Breast epithelium (tissue), 4 donors: ENCODE measurements at places on chromosomes 4 and X. TPM values are rescaled to one million over a fixed set of nuclear protein-coding genes. Genes with fewer than 3 reads are reported as not detected.

- DNase-seq = no peak
Observed at GRCh38 chr4:8002525-8003309, 63.1 kb upstream of the AFAP1 start.

The OPRPN gene
- total RNA-seq = not detected

GRCh38 chr4:24770667-24771066 is 24.7 kb upstream of the SOD3 start:
- DNase-seq = no peak

DNA sequence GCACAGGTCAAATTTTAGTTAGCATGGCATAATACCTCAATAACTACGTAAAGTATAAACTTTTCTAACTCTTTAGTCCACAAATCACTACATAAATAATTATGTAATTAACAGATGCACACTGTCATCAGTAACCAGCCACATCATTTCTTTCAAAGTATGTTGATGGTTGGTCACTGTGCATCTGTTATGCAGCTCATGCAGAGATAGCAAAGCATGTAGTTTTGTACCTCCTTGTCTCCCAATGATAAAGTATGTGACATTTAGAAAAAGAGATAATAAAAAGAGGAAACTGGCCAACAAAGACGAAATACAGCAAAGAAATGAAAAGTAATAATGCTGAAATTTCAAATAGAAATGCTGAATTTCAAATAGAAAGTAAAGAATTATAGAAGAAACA is 2.9 kb downstream of the LAMTOR3 start:
- no peak for DNase-seq

DNA sequence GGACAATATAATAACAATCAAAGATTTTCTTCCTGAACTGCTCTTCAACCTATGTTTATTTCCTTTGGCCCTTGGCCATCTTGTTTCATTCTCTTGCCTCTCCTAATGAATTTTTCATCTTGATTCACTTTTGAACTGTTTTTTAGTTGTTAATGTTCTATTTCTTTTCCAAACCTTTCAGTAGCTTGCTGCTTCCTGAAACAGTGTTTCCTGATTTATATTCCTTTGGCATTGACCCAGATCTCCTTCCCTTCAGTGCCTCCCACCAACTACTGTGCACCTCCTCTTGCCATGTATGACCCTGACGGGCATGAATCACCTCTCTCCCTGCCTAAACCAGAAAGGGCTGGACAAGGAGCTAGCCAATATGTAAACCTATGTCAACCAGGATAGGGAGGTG is 25.6 kb upstream of the SPP1 start:
- no peak for DNase-seq

GRCh38 chr4:125084608-125085007 is 230.1 kb upstream of the FAT4 start:
- DNase-seq = no peak

DNA sequence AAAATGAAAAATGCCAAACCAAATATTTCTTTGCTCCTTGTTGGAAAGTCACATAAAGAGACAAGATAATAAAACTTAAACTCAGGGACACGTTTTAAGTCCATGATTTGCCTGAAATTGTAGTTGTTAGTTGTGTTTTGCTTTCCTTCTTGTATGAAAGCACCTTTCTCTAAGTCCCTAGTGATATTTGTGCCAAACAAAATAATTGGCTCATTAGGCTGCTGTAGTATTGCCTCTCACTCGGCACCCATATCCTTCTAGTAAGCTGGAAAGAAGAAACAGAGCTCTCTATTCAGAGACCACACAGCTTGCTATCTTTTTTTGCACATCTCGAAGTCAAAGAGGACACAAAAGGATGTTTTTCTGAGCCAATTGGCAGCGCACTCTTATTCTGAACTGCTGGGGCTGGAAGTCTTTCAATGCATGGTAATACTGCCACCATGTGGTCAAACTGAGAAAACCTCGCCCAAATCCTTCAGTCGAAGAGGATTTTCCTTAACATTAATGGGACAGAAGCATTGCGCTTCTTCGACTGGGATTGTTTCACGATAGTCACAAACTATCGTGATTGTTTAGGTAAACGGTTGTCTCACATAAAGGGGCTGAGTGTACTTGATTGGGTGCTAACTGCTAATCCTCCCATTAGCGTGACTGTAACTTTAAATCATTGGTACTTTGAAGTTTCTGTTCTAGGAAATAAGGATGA is 571.9 kb upstream of the LCORL start:
- DNase-seq = no peak

DNA sequence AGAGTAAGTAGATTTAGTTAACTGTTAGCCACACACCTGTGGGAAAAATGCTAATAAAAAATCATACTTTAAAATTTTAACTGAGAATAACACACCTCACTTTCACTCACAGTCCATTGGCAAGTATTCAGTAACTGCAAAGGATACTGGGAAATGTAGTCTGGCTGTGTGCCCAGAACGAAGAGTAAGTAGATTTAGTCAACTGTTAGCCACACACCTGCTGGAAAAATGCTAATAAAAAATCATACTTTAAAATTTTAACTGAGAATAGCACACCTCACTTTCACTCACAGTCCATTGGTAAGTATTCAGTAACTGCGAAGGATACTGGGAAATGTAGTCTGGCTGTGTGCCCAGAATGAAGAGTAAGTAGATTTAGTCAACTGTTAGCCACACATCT is 178.4 kb upstream of the NWD2 start:
- no peak for DNase-seq

DNA sequence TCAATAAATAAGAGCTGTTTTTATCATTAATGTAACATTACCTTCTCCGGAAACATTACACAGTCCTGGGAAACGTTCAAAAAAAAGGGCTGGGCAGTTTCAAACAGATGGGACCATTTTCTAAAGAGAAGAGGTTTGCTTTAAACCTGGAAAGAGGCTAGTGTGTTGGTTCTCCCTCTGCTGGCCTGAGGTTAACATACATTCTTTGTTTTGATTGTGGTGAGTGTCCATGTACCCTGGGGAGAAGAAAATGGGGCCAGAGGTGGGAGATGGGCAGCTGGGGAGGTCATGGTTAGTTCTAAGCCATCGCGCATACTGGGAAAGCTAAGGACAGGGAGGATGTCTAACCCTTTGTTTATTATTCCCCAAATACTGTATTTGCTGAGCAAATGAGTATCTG is 194.7 kb downstream of the CPEB2 start:
- DNase-seq = no peak

DNA sequence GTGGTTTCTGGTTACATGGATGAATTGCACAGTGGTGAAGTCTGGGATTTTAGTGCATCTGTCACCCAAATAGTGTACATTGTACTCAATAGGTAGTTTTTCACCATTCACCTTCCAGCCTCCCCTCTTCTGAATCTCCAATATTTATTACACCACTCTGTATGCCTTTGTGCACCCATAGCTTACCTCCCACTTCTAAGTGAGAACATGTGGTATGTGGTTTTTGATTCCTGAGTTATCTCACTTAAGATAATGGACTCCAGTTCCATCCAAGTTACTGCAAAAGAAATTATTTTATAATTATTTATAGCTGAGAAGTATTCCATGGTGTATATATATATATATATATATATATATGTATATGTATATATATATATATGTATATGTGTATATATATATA is 155.8 kb downstream of the HHIP start:
- no peak for DNase-seq

The SMIM31 gene
- 0.66 TPM for total RNA-seq

The SMARCA1 gene
- 29.5 TPM for total RNA-seq

The FGB gene
- not detected for total RNA-seq

The DHRSX gene
- total RNA-seq = 29.2 TPM

- no peak for DNase-seq
Observed at GRCh38 chr4:15901007-15901406, 37.5 kb downstream of the FGFBP1 start.

The P2RY4 gene
- total RNA-seq = 0.64 TPM

The AKAP4 gene
- not detected for total RNA-seq

The EREG gene
- total RNA-seq = 3.3 TPM

The CSAG2 gene
- not detected for total RNA-seq

The GSPT2 gene
- total RNA-seq = 7.7 TPM

The HTRA3 gene
- total RNA-seq = 8.5 TPM

DNA sequence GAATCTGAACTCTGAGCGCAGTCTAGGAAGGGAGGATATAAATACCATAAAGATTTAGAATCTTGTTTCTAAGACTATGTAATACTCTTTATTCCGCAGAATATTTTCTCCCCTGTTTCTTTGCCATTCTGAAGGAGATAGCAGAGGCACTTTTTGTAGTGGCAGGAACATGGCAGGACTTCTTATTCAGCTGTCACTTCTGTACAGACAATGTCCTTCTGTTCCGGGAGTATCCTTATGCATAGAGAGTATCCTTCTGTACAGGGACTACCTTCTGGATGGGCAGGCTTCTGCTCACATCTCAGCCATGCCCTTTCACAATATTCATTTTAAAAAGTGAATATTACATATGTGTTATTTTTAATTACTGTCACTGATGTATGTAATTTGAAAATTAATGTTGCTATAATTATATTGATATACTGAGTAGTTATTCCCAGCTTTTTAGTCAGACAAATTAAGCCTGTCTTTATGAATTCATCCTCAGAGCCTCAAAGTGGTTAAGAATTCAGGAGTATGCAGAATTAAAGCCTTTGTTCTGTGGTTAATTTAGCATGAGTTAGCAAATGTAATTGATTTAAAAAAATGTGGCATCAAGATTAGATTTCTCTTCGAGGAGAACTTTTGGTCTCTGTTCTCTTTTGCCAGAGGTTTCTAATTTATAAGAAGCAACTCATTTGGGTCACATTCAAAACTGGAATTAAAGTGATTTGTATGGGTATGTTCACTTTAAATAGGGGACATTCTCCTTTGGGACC is 174.4 kb downstream of the FHIP1A start:
- DNase-seq = no peak

DNA sequence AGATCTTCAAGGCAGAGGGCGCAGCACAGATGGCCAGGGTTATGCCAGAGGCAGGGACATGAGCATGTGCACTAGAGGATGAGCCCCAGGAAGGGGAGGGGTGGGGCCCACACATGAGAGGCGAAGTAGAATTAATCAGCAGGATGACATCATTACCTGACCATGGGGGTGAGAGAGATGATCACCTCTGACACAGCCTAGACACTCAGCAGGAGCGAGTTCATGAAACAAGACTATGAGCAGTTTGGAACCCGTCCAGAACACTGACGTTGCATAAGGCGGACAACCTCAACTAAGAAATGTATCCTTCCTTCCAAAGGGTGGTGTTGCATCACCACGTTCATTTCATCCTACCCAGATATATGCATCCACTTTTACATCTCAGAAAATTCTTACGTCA is 446.7 kb upstream of the TENM3 start:
- no peak for DNase-seq

- no peak for DNase-seq
Observed at GRCh38 chr4:55865228-55865806, 11.9 kb downstream of the EXOC1 start.
